ENCODE measurements at places on chromosomes 2 and 18. TPM values are rescaled to one million over a fixed set of nuclear protein-coding genes. Genes with fewer than 3 reads are reported as not detected.

DNA sequence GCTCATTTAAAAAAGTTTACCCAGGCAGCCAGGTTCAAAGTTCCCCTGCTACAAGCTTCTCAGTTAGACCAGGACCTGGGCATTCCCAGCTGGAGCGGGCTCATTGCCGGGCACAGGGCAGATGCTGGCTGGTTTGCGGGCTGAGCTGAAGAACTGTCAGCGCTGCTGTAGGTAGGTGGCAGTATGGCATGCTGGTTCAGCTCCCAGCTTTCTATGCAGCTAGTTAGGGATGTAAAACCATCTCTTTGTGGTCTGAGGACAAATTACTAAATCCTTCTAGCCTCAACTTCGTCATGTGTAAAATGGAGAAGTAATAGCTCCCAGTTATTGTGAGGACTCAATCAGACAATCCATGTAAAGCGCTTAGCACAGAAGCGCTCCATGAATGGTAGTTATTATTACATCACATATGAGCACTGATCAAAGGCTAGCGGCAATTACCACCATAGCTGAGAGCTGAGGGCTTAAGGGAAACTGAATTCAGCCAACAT is 2.4 kb upstream of the LDLRAD4 start:
- DNase-seq, result peak; percentile 61

DNA sequence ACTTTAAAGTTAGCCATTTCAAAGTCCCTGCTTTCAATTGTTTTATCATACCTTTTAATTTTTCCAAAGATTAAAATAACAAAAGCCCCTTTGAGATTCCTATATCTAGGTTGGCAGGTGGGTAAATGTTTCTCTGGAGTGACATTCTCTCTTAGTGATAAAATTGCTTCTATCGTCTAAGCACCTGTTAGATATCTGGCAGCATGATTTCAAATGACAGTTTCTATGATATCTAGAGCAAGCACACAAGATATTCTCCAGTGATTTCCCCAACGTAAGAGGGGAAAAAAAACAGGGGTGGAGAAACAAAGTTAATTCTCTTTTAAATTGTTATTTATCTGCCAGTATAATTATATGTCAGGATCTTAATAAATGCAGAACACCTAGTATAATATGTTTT is 610.2 kb downstream of the DSC3 start:
- DNase-seq, result no peak

GRCh38 chr2:191404568-191404991 is 159.4 kb downstream of the MYO1B start:
- DNase-seq, result no peak

- peak; percentile 0 for DNase-seq
These were observed 749.6 kb upstream of the VRK2 start for GRCh38 chr2:57296795-57297517.

GRCh38 chr2:149055751-149056150 is 17.3 kb downstream of the LYPD6B start:
- no peak for DNase-seq

DNA sequence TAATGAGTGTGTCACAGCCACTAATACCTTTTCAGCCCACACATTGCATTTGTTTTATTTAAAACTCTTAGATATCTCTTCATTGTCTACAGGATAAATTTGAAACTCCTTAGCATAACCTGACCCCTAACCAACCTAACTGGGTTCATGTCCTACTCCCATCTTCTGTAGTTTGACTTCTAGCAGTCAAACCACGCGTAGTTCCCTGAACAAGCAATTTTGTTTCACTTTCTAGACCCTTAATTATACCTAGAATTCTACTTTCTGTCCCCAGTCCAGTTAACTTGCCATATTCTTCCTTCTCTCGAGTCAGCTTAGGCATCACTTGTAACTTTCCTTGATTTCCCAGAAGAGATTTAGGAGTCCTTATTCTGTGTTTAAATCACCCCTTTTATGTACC is 55.1 kb downstream of the RBBP8 start:
- DNase-seq, result no peak

- DNase-seq, result no peak
These were observed 37.4 kb downstream of the ACTR2 start for GRCh38 chr2:65264821-65265670.

GRCh38 chr2:15889442-15890123 is 50.8 kb upstream of the MYCN start:
- DNase-seq, result no peak

DNA sequence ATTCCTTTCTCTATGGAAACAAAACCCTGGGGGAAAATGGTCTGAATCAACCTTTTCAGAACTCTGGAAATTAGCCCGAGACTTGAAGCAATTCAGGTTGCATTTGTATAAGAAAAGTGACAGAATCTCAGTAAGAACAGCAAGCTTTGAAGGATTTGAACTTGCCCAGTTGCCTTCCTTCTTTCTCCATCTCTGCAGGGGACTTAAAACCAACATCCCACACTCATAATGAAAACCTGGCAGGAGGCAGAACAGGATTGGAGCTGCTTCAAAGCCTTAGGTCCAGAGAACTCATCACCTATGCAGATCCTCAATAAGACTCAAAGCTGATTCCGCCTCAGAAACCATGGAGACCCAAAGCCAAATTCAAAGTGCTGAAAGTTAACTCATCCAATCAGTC is 790.5 kb upstream of the ID2 start:
- DNase-seq, result no peak

DNA sequence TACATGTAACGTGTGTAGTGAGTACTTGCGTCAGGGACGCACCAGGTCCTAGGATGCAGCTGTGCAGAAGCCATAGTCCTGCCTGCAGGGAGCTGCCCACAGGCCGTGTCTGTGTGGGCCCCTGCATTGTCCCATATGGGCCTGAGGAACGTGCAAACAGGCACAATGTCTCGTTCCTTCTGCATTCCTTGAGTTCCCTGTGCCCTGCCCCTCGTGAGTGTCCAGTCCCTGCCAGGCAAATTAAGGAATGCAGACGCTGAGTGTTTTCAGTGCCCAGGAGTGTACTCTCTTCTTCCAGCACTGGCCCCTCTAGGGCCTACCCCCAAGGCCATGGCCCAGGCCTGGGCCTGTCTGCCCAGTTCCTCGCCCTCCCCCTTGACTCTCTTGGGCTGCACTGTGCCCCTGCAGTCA is 61.8 kb downstream of the FAM168B start:
- no peak for DNase-seq

DNA sequence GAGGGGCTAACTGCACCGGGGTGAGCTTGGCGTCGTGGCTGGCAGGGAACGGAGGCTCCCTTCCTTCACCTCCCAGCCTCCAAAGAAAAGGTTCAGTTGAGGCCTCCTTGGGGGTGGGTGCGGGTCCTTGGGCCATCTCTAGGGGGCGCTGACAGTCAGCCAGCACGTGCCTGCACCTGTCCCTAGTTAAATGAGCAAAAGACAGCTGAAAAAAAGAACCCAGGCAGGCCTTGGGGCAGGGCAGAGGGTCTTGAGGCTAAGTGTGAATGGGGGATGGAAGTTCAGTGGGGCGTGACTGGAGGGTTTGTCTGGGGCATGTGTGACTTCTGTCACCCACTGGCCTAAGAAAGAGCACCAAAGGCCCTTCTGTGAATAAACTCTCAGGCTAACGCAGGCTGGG is 56.4 kb downstream of the ZFP36L2 start:
- DNase-seq, result no peak

DNA sequence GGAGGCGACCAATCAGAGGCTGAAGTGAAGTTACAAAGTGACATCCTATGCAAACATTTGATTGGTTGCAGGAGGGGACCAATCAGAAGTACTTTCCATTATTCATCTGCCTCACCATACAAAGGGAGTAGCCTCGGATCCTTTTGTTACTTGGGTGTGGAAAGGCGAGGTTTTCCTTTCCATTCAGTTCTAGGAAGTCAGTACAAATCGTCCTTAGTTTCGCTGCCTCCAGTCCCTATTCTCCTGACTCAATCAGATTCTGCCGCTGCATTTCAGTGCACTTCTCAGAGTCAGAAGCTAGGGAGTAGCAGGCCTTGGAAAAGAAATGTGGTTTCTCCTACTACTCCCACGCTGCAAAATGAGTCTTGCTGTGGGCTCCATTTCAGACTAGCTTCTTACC is 149.4 kb downstream of the DTNA start:
- no peak for DNase-seq

Gene PTPN4
- 11.1 TPM for total RNA-seq

Gene R3HDM1
- 35.0 TPM for total RNA-seq

Gene CNTNAP5
- not detected for total RNA-seq

Gene THSD7B
- total RNA-seq, result not detected

Gene DYNC2LI1
- 22.5 TPM for total RNA-seq

Gene ABCG8
- total RNA-seq, result not detected

Gene CENPA
- total RNA-seq, result 19.8 TPM

Gene BIRC6
- 27.5 TPM for total RNA-seq

Gene SPATA3
- not detected for total RNA-seq

Gene OXER1
- total RNA-seq, result not detected
